Ovary (tissue), 10 donors: ENCODE measurements at places on chromosomes 12 and 14.

DNA sequence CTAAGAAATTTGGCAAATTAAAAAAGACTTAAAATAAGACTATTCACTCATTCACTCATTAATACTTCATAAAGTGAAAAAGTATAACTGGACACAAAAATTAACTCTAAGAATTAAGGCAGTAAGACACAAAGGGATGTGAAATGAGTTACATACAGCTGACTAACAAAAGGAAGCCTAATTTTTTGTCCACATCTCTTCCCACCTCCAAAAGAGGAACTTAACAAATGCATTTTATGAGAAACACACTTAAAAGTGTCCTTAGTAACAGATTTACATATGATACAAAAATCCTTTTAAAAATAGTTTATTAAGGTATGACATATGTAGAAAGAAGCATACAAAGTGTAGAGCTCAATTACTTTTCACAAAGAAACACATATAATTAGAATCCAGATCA, 88.9 kb downstream of the NUMB start:
- no peak for DNase-seq

- DNase-seq: no peak
Observed at GRCh38 chr12:54680374-54680773, 32.2 kb upstream of the DCD start.

DNA sequence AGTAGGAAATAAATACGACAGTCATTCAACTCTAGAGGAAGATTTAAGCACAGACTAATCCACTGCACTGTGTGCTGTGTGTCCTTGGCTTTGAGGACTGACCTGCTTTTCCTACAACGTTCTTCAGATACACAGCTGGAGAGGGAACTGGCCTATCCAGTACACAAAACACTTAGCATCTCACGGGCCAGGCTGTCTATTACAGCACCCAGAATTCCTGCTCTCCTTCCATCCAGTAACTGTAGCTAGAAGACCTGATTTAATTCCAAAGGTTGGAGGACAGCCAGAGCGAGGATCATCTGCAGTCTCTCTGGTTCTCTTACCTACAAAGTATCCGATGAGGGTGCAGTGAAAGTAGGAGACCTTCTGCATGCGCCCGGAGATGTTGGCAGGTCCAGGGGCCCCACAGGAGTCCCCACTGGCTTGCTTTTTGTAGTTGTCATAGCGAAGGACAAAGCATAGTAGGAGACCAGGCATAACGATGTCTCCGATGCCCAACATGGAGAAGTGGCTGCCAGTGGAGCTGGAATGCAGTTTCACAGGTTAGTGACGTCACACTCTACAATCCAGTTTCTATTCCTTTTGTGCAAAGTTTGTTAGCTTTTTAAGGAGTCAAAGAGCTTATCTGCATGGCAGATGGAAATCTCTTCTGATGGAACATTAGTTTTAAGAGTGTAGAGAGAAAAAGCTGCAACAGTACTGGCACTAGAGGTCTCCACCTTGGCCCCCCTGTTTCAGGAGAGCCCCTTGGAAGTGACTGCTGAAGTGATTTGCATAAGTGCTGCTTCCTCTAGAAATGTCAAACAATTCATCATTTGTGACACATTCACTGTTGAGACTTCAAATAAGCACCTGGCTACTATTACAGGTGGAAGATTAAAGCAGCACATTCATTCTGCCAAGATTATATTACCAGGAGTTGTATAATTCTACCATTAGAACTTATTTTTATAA, 41.7 kb downstream of the ACADS start:
- no peak for DNase-seq

DNA sequence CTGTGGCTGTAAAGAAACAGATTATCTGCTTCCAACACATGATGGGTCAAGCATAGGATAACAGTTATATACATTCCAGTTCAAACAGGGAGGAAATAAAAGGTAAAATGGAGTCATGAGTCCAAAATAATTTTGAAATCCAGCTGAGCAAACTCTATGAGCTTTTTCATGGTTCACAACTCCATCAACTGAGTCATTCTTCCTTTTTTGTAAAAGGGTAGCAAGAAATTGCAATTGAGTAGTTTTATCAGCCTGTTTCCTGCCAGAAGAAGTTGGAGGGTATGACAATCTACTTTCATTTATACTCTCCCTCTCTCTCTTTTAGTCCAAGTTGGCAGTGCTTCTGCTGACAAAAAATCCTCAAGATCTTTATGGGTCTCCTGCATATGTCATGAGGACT, 95.6 kb downstream of the CPNE8 start:
- no peak for DNase-seq

GRCh38 chr12:114691763-114692185, 7.8 kb upstream of the TBX3 start:
- no peak for DNase-seq

- DNase-seq: no peak
Observed at GRCh38 chr12:102682366-102683289, 202.3 kb upstream of the IGF1 start.

- no peak for DNase-seq
Observed at GRCh38 chr12:107731366-107731765, 29.6 kb downstream of the PRDM4 start.

DNA sequence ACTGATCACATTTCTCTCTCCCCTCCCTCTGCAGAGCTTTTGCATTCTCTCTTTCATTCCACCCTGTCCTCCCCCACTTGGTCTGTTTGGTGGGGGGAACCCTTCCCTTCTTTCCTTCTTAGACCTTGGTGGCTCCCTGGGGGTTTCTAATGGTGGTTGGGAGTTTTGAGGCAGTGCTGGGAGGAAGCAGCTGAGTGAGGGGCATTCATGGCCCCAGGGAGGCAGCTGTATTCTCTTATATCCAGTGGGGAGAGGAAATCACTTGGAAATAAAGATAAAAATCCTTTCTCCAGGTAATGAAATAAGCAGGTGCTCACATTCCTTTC, 13.3 kb downstream of the NGDN start:
- no peak for DNase-seq

DNA sequence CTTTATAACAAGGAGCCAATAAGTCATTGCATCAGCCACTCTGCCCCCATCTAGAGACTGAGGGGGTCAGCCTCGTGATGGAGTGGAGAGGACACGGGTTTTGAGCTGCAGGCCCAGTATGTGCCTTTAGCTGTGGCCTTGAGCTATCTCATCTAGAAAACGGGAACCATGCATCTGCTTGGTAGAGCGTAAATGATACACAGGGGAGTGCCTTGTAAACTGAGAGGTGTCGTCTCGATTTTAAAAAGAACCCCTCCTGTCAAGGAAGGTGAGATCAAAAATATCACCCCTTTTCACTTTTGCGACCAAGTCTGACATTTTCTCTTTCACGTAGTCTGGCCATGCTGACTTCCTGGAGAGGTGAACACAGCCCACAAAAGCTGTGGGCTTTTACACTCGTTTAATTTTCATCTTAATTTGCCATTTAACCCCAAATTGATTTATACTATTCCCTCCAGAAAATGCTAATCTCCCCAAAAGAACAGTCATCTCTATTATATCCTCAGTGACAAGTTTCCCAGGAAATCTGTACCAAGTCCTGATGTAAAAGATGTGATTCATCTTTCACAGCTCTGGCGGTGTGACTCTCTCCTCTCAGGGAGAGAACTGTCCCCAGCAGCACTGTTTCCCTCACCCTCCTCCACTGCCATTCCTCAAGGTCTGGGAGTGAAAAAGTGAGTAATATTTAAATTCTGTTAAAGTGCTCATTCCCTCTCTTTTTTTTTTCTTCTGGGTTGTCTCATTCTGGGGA, 30.6 kb downstream of the VCPKMT start:
- no peak for DNase-seq

DNA sequence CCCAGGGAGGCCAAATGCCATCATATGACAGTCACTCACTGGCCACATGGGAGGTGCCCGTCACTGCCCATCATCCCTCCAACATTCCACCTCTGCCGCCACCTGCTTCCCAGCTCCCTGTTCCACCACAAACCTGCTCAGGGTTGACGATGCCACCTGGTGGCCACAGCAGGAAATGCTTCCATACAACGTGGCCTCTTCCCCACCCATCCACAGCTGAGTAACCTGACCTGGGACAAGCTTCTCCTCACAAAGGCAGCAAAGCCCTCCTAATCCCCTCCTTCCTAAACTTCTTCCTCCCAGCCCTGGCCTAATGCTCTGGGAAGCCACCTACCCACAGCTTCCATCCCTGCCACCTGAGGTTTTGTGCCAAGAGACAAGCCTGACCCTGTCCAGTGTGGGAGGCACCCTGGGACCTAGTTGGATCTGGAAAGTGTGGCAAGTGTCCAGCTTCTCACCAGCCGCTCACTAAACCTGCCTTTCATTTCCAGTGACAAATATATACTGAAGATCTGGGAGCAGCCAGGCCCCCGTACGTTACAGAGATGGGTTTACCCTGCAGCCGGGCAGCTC, 4.3 kb downstream of the DEGS2 start:
- DNase-seq: no peak

DNA sequence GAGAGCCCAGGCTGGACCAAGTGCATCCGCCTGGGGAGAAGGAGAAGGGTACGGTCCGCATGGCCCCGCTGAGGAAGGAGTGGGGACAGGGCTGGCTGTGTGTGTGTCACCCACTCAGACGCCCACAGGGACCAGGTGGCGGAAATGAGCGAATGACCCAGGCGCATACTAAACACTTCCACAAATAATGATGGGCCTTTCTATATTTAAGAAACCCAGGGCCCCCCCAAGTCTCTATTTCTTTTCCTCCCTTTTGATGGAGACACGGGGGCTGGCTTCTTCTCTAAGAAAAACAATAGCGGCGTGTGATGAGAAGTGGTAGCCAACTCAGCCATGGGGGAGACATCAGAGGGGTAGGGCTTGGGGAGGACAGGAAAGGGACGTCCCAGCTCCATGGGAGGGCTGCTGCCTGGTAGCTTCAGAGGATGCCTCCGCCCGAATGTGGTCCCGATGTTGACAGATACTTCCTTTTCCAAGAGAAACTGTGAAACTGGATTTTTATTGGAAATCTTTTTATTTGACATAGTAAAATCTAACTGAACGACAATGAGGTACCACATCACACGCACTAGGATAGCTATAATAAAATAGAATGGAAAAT, 6.3 kb upstream of the MAP1LC3B2 start:
- no peak for DNase-seq

DNA sequence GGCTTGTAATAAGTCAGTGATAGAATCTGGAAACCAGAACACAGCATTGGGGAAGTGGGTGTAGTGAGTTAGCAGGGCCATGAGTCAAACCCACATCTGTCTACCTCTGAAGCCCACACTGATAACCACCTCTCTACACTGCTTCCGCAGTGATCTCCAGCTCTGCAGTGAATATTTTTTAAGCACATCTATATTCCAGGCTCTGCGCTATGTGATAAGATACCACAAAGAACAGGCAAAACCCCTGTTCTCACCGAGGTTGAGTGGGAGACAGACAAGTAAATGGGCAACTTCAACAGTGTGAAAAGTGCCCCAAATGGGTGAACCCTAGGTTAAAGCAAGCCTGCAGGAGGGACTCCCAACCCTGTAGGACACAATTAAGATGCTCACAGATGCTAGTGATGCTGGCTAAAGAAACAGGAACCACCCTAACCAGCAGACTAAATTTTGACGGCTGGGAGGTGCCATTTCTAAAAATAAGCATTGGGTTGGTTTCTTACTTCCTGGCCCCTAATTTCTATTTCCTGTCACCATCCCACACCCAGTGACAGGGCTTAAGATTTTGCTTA, 375.0 kb downstream of the DPF3 start:
- DNase-seq: no peak

GRCh38 chr14:55855751-55856150, 262.5 kb upstream of the PELI2 start:
- no peak for DNase-seq

DNA sequence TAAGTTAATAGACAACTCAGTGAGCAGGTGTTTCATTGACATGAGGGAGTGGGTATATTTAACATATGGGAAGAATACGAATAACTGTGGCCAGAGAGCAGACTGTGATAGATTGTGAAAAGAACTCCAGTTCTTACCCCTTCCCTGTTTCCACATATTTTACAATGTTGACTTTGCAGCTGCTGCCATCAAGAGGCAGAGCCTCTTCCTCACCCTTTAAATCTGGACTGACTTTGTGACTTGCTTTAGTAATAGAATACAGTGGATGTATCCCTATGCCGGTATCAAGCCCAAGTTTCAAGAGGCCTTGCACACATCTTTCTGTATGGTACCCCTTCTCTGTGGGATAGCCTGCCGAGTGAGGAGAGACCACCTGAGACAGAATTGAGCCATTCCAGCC, 356.7 kb downstream of the ETNK1 start:
- no peak for DNase-seq

DNA sequence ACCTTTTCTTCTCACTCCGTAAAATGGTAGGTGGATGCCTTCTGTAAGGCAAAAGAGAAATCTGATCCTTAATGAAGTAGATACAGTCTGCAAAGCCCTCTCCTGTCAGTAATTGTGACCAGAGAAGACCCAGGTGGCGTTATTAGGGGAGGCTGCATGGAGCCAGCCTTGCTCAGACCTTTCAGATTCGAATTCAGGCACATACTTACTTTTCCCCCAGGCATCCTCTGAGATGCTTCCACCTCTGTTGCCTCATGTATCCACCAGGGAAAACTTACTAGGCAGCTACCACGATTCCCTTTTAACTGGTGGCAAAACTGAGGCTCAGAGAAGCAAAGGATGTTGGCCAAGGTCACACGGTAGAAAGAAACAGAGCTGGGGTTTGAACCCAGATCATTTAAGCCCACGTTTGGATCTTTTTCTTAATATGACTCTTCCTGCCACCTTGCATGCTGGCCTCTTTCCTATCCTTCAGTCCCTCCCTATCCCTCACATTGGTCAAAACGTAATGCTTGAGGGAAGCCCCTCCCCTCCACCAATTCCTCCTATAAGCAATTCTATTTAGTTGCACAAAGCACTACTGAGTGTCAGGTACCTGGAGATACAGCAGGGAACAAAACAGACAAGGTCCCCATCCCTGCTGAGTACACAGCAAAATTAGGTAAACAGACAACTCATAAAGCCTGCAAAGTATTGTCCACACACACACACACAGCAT, 179.4 kb downstream of the KSR2 start:
- no peak for DNase-seq

GRCh38 chr12:113506867-113507266, 35.2 kb upstream of the LHX5 start:
- DNase-seq: no peak

- no peak for DNase-seq
Observed at GRCh38 chr14:22972313-22972930, 9.9 kb downstream of the AJUBA start.

- DNase-seq: no peak
Observed at GRCh38 chr12:109735051-109735521, 21.5 kb downstream of the FAM222A start.

DNA sequence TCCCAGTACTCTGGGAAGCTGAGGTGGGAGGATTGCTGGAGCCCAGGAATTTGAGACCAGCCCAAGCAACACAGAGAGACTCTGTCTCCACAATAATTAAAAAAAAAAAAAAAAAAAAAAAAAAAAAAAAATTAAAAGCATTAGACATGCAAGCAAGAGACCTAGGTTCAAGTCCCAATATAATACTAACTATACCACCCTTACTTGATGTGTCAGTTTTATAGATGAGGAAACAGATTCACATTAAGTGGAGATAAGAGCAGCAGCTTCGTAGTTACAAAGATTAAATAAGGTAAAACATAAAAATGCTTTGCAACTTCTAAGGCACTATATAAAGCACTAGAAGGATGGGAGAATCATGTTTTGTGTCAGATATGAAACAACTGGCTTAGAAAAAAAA, 9.1 kb downstream of the PPTC7 start:
- no peak for DNase-seq

- DNase-seq: no peak
Observed at GRCh38 chr14:83291714-83292113, 1758.1 kb upstream of the SEL1L start.

GRCh38 chr14:55838529-55839052, 258.6 kb downstream of the KTN1 start:
- DNase-seq: no peak

- no peak for DNase-seq
Observed at GRCh38 chr12:46490635-46491034, 118.1 kb upstream of the SLC38A2 start.
